ENCODE measurements at places on chromosomes 6 and 20.
A peak's percentile ranks its signal among the peaks of the same experiment; 100 is the strongest.

- DNase-seq, result peak; percentile 4
Observed at GRCh38 chr6:7052443-7053011, 55.2 kb upstream of the RREB1 start.

- DNase-seq, result no peak
Observed at GRCh38 chr6:129701721-129702455, 8.1 kb downstream of the ARHGAP18 start.

DNA sequence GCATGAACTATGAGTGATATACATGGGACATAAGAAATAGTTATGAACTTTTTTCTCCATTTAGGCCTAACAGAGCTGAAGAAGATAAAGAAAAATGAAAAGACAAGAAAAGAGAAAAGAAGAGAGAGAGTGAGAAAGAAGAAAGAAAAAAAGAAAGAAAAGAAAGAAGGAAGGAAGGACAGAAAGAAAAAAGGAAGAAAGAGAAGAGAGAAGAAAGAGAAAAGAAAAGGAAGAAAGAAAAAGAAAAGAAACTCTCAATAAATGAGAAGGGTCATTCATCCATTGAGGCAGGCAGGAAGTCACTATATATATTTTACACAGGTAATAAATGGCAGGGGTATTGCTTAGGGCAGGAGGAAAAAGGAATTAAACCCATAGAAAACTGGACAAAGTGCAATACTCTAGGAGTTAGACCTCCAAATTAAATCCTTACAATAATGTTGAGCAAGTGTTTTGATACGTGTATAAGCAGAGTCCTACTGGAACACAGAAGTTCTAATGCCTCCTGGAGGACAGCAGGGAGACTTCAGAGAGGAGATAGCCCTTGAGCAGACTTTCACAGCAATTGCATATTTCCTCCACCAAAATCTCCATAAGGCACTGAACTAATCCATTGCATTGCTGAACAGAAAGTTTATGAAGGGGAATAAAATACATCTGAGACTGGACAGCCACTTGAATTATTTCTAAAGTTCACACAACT is 86.4 kb upstream of the TENT5A start:
- no peak for DNase-seq

- no peak for DNase-seq
Observed at GRCh38 chr20:3935956-3936340, 46.8 kb downstream of the PANK2 start.

- DNase-seq, result no peak
Observed at GRCh38 chr6:155638200-155638599, 182.6 kb upstream of the NOX3 start.

GRCh38 chr6:66128656-66129055 is 421.6 kb upstream of the EYS start:
- no peak for DNase-seq

DNA sequence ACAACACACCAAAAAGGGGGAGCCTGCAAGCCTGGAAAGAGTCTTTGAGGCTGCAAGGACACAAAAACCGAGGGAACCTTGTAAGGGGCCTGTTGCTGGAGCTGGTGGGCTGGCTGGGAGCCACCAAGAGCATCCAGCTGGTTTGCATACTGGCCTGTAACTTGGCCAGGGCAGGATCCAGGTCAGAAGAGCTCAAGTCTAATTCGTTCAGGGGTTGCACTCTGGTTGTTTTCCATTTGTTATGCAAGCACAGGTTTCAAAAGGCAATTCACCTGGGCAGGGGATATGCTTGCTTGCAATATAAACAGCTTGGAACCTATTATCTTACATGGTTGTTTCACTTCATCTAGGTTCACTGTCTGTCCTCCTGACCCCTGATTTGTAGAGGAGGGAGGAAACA is 98.3 kb upstream of the GCM1 start:
- no peak for DNase-seq

GRCh38 chr6:46090115-46091079 is 39.4 kb upstream of the ENPP4 start:
- DNase-seq, result peak; percentile 55

GRCh38 chr6:38483526-38483925 is 156.2 kb downstream of the BTBD9 start:
- no peak for DNase-seq

DNA sequence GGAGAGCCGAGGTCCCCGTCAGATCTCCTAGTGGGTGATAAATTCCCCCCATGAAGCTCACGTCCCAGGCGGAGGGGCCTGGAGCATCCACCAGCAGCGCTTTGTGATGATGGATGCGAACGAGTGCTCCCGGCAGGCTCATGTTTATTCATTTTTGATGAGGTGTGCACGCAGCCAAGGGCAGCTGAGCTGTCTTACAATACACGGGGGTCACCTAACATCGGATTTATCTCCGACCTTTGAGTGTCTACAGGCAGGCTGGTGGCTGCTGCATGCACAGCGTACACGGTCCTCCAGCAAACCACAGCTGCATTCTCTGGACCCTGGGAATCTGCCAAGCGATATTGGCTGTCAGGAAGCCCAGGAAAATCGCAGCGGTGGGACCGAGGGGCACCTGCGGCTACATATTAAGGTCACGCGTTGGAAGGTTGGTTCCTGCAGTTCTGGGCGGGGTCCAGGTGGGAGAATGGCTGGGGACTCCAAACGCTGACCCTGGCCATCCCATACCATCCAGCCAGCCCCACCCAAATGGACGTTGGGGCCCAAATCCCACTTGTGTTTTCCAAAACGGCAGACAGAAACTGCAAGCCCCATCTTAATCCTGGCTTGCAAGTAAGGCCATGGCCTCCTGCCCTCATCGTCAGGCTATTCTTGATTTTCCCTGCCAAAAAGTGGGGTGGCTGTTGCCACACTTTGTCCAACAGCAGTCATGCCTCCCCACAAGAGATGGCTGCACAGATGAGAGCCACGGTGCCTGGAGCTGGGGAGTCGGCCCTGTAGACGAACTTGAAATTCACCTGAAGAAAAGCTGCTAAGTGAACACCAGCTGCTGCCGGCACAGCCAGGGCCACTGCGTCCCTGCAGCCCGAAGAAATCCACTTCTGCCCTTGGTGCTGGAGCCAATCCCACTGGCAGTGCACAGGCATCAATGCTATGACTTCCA is 399.9 kb downstream of the TAF4 start:
- no peak for DNase-seq

DNA sequence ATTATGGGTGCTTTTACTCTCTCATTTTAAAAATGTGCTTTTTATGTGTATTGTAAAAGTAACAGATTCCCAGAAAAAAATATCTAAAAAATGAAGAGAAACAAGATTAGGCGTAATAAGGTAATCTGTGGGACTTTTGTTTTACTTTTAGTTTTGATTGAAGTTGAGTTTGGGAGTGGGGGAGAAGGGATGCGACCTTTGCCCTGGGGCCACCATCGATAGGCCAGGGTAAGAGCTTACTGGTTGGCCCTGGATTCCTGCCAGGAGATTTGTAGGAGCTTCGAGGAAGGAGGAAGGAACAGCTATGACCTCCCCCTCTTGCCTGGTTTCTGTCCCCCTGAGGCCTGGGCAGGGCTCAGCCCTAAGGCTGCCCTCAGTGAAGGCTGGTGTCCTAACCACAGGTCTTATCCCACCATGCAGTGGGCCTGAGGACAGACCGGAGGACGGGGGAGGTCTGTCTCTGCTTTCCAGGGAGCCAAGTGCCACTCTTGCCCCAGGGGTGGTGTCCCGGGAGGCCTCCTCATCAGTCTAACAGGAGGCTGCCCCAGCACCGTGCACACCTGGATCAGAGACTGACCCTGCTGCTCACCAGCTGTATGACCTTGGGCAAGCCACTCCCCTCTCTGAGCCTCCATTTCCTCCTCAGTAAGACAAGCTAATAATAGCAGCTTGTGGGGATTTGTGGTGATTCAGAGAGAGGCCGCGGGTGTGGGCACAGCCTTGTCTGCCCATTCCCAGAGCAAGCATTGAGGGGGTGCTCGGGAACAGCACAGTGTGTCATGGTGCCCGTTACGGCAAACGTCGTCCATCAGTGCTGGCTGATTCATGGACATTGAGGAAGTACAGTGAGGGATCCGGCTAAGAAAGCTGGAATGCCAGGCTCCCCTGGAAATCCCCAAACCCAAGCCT is 21.2 kb downstream of the TGM2 start:
- DNase-seq, result no peak

GRCh38 chr6:45818655-45819054 is 197.0 kb downstream of the CLIC5 start:
- DNase-seq, result no peak

DNA sequence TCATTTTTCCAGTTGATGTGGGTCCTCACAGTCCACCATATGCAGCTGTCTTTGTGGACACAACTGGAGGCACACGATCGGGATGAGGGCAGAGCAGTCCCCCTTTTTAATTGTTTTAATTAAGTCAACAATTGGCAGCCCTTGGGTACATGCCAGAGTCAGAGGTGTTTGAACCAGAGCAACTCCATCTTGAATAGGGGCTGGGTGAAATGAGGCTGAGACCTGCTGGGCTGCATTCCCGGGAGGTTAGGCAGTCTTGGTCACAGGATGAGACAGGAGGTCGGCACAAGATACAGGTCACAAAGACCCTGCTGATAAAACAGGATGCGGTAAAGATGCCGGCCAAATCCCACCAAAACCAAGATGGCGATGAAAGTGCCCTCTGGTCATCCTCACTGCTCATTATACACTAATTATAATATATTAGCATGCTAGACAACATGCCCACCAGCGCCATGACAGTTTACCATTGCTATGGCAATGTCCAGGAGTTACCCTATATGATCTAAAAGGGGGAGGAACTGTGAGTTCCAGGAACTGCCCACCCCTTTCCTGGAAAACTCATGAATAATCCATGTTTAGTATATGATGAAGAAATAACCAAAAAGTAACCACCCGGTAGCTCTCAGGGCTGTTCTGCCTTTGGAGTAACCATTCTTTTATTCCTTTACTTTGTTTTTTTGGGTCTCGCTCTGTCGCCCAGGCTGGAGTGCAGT is 31.8 kb upstream of the BLCAP start:
- no peak for DNase-seq

DNA sequence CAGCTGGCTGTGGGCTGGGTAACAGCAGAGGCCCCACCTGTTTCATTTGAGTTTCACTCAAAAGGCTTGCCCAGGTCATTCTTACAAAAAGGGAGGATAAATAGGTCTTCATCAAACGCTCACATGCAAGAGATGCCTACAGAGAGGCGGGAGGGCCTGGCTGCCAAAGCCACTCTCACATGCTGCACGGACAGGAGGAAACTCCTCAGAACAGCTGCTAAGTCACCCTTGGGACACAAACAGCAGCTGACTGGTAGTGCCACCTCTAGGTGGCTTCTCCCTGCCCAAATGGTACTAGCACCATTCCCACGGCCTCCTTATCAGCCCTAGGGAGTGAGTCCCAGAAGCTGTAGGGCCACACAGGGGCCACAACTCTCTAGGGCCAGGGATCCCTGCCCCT is 23.8 kb downstream of the SLC22A23 start:
- DNase-seq, result no peak

DNA sequence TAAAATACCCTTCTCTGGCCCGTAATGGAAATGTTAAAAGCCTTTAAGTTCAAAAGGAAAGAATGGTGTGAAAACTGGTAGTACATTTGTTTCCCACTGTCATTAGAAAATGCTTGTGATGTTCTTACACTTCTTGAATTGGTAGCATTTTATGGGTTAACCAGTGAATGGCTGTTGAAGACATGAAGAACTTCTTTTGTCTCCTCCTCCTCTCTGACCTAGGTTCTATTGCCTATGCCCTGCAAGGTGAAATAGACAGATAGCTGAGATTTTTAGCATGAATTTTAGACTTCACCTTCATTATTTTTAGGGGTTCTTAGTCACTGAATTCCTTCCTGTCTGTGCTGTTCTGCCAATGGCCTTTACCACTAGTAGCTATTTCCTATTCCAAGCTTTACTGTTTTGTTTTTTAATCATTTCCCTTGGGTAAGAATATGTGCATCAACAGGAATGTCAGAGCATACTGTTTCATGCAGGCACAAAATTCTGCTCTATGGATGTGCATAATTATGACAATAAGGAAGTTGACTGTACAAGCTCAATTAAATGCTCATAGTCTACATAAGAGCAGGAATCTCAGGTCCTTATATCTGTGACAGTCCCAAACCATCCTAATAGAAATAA is 4.9 kb downstream of the TNFAIP3 start:
- no peak for DNase-seq

All from activated T-cell treated with anti-CD3 and anti-CD28 coated beads, Interleukin-2, amount 50 U/mL, for 72 hours (primary cell).